ENCODE measurements at places on chromosomes 5 and 9.

DNA sequence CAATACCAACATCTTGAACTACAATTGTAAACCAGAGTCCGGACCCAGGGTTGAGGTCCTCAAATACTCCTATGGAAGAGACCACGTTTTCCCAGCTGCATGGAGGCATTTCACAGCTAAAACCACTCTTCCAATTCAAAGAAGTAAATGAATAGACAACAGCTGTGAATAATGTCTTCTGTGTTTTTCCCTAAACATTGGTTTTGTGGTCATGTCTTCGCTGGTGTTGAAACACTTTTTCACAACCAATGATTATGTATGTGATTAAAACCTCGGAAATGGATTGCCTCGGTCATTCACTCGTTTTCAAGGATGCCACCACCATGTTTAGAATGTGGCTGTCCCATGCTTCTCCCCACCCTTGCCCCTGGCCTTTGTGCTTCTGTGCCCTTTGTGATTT lies 9.4 kb upstream of the TENT4A start:
- DNase-seq = no peak

- no peak for DNase-seq
Measured at GRCh38 chr9:134071149-134071548, 3.3 kb upstream of the BRD3 start.

- no peak for DNase-seq
Measured at GRCh38 chr9:13569602-13570067, 290.1 kb upstream of the MPDZ start.

DNA sequence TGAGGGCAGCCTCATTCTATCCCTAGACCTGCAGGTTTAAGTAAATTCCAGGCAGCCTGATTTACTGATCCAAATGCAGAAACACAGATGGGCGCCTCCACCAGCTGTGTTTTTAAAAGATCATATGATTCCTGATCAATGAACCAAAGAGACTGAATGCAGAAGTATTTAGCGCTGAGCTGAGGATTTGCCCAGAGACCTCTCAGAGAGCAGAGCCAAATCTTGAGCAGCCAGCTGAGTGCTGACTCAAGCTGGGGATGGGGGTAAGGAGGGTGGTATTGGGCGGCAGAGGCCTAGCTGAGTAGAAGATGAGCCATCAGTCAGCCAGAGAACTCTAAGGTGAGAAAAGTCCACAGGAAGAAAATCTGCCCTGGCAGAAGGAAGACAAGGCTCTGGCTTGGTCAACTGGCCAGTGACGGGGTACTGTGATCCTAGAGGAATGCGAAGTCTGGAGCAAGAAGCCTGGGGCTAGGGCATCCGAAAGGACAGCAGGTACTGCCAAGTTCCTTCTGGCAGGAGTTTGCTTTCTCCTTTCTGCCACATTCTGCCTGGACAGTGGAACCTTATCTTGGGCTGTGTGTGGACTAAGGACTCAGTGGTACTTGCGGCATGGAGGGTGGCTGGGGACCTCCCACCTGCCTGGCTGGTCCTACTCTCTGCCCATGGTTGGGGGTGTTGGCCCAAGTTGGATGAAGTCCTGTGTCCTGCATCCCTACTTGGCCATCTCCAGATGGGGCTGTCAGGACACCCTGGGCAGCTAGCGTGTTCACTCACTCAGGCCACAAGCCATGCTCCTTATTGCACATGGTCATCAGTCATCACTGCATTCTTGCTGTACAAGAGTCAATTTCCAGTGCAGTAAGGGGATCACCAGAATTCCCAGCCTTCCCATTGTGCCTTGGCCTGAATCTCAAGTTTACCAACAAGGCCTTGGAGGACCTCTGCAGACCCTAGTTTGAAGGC lies 34.5 kb upstream of the CDKN2AIPNL start:
- no peak for DNase-seq

DNA sequence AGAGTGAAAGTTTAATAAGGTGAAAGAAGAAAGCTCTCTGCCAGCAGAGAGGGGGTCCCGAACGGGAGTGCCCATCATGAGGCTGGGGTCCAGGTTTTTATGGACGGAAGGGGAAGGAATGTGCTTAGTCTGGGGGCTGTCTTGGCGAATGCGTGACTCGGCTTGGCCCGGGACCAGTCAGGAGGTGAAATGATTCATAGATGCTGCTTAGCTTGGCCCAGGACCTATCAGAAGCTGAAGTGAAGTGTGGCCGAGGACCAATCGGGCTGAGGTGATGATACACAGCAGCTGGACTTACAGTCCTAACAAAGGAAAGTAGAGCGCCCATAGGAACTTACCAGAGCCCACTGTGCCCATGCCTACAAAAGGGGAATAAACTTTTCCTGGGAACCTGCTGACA lies 3.9 kb upstream of the FKTN start:
- no peak for DNase-seq

GRCh38 chr5:816176-816575 lies 31.6 kb upstream of the ZDHHC11B start:
- DNase-seq = no peak

- DNase-seq = no peak
Measured at GRCh38 chr9:137670391-137671195, 51.8 kb downstream of the EHMT1 start.

- DNase-seq = no peak
Measured at GRCh38 chr5:91180506-91180905, 202.6 kb downstream of the ARRDC3 start.

DNA sequence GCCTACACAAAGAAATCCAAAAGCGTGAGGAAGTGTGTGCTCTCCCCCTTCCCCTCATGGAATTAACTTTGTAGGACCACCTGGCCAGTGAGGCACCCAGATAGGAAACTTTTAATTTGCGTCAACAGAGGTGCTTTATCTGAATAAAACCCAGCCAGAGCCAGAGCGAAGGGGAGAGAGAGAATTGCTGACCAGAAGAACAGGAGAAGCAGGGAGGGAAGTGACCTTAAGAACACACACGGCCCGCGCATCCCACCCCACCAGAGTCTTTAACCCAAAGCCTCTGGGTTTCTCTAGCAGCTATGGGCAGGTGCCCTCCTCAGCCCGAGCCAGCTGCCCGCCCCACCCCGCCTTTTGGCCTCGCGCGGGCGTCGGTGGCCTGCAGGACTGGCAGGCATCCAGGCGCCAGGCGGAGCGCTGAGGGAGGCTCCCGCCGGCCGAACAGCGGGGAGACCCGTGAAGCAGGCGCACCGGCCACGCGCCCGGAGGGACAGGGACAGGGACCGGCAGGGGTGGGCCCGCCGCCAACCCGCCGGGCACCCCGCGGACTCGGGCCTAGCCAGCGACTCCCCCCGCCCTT lies 580 bp downstream of the ERAP1 start:
- peak; percentile 69 for DNase-seq
